NCI-H1092 (cell line): ENCODE measurements at places on chromosomes 6 and 20.
A peak's percentile ranks its signal among the peaks of the same experiment; 100 is the strongest.

GRCh38 chr6:145278163-145278807 is 457.0 kb downstream of the EPM2A start:
- no peak for DNase-seq

DNA sequence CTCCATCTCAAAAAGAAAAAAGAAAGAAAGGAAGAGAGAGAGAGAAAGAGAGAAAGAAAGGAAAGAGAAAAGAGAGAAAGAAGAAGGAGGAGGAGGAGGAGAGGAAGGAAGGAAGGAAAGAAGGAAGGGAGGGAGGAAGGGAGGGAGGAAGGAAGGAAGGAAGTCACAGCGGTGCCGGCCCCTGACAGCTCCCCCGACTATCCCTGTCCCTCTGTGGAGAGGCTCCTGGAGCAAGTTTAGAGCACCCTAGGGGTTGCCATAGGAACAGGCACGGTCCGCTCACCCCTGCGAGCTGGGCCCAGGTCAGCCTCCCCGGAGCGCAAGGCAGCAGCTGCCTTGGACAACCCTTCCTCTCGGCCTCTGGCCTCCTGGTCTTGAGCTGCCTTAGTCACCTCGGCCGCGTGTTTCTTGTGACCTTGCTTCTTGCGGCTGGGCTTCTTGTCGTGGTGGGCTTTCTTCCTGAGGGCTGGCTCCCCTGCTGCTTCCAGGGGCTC is 6.8 kb downstream of the BNIP5 start:
- DNase-seq = peak; percentile 21

GRCh38 chr6:144482142-144482541 is 197.0 kb downstream of the UTRN start:
- peak; percentile 4 for DNase-seq

- no peak for DNase-seq
Observed at GRCh38 chr20:59102841-59103299, 60.3 kb upstream of the PRELID3B start.

DNA sequence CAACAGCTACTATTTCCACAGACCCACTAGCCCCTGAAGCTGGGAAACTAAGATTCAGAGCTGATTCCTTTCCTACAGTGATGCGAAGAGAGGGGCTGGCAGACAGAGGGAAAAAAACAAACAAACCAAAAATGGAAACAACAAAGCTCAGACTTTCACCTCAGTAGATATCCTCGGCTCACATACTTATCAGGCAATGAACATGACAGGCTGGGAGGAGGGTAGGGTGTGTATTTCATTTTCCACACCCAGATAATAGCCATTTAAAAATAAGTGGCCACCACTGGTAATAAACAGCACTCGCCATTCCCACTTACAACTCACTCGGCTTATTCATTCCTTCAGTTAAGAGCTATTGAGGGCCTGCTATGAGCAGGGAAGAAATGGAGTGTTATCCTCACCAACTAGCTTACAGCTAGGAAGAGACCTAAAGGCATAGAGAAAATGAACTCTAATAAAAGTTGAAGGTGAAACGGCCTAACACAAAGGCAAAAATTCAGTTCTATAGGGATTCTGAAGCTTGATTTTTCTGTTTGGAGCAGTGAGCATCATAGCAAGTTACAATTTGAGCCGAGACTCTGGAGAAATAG is 32.0 kb upstream of the SPTLC3 start:
- DNase-seq = no peak

DNA sequence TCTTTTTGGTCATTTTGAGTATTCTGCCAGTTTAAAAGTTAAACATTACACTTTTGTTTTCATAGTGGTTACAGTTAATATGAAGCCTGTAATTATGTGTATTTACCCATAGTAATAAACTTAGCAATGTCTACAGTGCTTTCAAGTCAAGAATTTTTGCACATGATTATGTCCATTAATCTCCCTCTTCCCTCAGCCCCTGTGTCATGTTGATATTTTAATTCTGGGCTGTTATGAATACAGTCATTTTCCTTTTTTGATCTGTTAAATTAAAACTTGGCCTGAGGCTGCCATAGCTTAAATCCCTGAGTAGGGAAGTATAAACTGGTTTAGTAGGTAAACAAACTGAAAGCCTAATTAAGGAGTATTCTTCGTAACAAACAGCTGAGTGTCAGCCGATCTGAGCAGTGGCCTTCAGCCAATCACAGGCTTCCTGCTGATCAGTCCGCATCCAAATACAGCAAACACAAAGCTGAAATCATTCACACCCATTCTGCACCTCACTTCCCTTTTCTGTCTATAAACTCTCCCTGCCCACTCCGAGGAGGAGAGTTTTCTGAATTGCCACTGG is 9.5 kb upstream of the SFT2D1 start:
- DNase-seq = no peak

- DNase-seq = no peak
Observed at GRCh38 chr6:169490830-169491229, 211.0 kb downstream of the WDR27 start.

DNA sequence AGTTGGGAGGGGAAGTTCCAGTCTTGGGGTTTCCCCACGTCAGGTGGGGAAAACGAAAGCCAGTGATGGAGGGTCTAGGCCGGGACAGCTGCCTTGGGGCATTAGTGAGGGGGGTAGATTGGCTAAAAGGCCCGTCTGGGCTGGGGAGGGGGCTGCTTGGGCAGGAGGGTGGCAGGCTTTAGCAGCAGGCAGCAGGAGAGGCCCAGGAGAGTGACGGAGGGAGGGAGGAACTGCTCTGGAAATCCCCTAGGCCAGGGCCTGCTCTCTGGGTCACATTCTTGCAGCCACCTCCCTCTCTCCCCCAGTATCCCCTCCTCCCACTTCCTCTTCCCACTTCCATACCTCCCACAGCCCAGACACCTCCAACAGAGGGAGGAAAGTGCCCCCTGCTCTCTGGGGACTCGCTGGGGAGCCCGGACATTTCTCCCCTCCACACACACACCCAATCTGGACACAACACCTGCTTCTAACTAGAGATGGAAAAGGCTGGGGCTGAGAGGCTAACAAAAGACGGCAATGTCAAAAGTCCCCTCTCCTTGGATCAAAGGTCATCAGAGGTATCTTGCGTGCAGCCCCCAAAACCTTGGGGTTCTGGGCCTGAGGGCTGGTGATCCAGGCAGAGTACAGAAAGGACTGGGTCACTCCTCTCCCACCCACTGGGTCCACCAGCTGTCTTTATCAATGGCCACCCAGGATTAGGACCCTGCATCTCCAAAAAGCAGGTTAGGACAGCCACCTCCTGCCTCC is 1.8 kb downstream of the NFKBIE start:
- no peak for DNase-seq

- no peak for DNase-seq
Observed at GRCh38 chr6:53281518-53282215, 67.1 kb downstream of the ELOVL5 start.

- DNase-seq = no peak
Observed at GRCh38 chr6:143615785-143616184, 62.0 kb upstream of the PHACTR2 start.

GRCh38 chr20:39036011-39036410 is 73.9 kb downstream of the DHX35 start:
- no peak for DNase-seq

DNA sequence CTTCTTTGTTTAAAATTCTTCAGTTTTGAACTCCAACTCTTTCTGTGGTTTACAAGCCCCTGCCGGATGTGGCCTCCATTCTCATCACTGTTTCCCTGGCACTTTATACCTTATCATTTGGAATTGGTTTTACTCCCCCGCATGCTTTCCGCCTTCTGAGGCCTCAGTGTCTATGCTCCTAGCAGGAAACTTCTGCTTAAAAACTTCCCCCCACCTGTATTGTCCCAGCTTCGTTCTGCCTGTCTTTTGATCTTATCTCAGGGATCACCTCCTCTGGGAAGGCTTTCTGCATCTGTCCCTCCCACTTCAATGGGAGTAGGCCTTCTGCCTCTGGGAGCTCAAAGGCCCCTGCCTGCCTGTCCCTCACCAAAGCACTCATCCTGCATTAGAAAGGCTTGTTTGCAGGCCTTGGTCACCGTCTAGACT is 3.4 kb upstream of the ANGPT4 start:
- DNase-seq = no peak

- DNase-seq = no peak
Observed at GRCh38 chr6:2831392-2831791, 10.3 kb downstream of the SERPINB1 start.

- no peak for DNase-seq
Observed at GRCh38 chr6:123925350-123925749, 121.7 kb downstream of the NKAIN2 start.

GRCh38 chr6:14681699-14682487 is 564.0 kb upstream of the JARID2 start:
- no peak for DNase-seq

GRCh38 chr6:169014211-169015197 is 239.1 kb downstream of the THBS2 start:
- no peak for DNase-seq

DNA sequence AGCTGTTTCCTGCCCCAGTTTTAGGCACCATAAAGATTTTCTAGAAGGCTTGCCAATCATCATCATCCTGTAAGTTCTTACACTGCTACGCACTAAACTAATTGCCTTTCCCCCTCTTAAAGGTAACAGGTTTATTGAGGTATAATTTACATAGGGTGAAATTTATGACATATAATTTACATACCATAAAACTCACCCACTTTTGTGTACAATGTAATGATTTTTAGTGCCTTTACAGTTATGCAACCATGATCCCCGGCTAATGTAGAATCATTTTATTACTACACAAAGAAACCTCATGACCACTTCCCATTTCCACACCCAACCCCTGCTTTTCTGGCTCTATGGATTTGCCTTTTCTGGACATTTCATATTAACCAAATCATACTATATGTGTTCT is 21.1 kb downstream of the GCNT2 start:
- DNase-seq = no peak

DNA sequence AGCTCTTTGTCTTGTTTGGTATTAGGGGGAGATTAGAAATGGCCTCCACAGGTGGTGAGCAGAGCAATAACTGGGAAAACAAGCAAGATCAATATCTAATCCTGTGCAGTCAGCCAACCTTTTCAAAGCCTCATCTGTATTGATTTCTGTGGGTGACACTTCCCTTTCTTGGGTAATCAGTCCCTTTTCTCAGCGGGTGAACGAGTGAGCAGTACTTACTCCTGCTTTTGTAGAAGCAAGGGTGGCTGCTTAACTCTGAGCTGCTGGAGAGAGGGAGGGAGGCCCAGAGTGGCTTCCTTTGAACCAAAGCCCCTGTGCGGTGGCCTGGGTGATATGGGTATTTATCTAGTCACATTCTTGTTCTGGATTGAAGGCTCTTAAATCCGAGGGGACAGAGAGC is 254.8 kb upstream of the CHD6 start:
- no peak for DNase-seq

DNA sequence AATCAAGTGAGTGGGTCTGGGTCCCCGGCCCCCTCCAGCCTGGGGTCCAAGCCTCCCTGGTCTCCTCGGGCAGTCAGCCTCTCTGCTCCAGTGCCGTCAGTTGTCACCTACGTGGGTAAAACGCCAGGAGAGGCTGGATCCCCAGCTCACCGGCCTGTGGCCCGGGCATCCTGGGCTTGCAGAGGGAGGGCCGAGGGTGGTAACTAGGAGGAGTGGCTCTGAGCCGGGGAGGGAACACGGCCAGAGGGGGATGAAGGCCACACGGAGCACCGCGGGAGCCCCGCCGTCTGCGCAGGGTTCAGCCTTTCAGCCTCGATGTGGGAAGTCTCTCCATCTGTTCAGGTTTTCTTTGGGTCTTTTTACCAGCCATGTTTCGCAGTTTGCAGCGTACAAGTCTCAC is 29.5 kb upstream of the BHLHE23 start:
- no peak for DNase-seq

- peak; percentile 39 for DNase-seq
Observed at GRCh38 chr20:10671221-10671918, 2.4 kb downstream of the JAG1 start.

GRCh38 chr6:150072201-150072600 is 3.3 kb upstream of the ULBP3 start:
- DNase-seq = no peak

DNA sequence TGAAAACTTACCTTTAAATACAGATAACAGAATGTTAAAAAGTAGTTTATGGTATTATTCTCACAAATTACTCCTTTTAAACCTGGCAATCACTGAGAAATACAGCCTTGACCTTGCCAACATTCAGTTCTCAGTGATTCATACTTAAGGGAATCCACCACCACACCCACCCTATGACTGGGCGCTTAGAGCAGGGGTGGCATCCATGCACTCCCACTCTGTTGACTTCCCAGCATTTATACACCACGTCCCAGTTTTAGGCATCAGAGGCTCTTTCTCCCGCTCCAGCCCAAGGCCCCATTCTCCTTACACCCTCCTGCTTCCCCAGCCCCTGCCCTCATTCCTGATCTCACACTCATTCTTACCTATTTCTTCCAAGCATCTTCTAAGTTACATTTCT is 16.3 kb downstream of the TRAF3IP2 start:
- no peak for DNase-seq

- no peak for DNase-seq
Observed at GRCh38 chr6:163721922-163722692, 307.6 kb downstream of the QKI start.

- no peak for DNase-seq
Observed at GRCh38 chr20:45935416-45936046, 1.0 kb downstream of the PCIF1 start.

- no peak for DNase-seq
Observed at GRCh38 chr6:36280467-36280866, 10.6 kb downstream of the PNPLA1 start.

- no peak for DNase-seq
Observed at GRCh38 chr6:52310932-52311331, 26.4 kb upstream of the MCM3 start.

DNA sequence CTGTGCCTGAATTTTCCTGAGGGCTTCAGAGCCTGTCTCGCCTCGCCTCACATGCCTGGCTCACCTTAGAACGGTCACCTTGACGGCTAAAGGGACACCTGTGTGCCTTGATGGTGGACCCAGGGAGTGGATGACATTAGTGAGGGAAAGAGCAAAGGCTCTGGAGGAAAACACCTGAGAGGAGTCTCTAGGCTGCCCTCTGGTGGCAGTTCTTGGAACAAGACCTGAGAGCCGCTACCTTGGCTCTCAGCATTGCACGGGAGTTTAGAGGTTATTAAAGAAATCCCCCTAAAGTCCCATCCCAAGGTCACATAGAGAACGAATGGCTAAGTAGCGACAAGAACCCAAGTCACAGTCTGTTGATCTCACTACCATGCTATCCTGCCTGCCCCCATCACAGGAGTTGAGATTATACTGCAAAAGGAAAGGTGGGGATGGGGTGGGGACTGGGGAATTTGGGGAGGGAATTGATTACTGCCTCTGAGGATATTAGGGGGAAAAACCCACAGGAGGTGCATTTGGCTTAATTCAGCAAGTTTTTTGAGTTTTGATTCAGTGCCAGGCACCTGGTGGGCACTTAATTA is 7.9 kb upstream of the CDSN start:
- DNase-seq = peak; percentile 1

- no peak for DNase-seq
Observed at GRCh38 chr6:150600010-150600300, 270 bp downstream of the PLEKHG1 start.

DNA sequence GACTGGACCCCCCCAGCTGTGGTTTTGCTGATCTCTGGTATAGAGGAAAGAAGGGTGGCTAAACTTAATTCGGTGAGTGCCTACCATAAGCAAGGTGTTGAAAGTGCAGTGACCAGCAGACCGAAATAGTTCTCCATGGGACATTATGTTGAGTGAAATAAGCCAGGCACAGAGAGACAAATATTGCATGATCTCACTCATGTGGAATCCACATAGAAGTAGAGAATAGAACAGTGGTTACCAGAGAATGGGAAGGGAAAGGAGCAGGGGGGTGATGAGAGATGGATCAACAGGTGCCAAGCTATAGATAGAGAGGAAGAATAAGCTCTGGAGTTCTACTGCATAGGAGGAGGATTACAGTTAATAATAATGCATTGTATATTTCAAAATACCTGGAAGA is 9.7 kb upstream of the GCNT2 start:
- no peak for DNase-seq

- no peak for DNase-seq
Observed at GRCh38 chr6:163356743-163357142, 57.8 kb upstream of the QKI start.
